Hindlimb muscle (tissue), 1 donor: ENCODE measurements at places on chromosomes 11 and 22. TPM values are rescaled to one million over a fixed set of nuclear protein-coding genes. Genes with fewer than 3 reads are reported as not detected.

The ELFN2 gene
- 1.1 TPM for polyA plus RNA-seq

The MPEG1 gene
- 11.6 TPM for polyA plus RNA-seq

The JAML gene
- polyA plus RNA-seq: 3.0 TPM

The LMO1 gene
- polyA plus RNA-seq: 1.9 TPM

The APOA5 gene
- not detected for polyA plus RNA-seq

The TRIM66 gene
- polyA plus RNA-seq: 5.7 TPM

The CHST1 gene
- polyA plus RNA-seq: 24.0 TPM

The OR52N4 gene
- 0.26 TPM for polyA plus RNA-seq

The C11orf97 gene
- polyA plus RNA-seq: not detected

The CHCHD10 gene
- polyA plus RNA-seq: 53.5 TPM

The DEUP1 gene
- polyA plus RNA-seq: not detected

The RASSF10 gene
- polyA plus RNA-seq: 0.34 TPM

The ISX gene
- not detected for polyA plus RNA-seq

The EMID1 gene
- 8.4 TPM for polyA plus RNA-seq
